Eye (tissue), 1 donor: ENCODE measurements at places on chromosomes 5 and 9.
A peak's percentile ranks its signal among the peaks of the same experiment; 100 is the strongest.

DNA sequence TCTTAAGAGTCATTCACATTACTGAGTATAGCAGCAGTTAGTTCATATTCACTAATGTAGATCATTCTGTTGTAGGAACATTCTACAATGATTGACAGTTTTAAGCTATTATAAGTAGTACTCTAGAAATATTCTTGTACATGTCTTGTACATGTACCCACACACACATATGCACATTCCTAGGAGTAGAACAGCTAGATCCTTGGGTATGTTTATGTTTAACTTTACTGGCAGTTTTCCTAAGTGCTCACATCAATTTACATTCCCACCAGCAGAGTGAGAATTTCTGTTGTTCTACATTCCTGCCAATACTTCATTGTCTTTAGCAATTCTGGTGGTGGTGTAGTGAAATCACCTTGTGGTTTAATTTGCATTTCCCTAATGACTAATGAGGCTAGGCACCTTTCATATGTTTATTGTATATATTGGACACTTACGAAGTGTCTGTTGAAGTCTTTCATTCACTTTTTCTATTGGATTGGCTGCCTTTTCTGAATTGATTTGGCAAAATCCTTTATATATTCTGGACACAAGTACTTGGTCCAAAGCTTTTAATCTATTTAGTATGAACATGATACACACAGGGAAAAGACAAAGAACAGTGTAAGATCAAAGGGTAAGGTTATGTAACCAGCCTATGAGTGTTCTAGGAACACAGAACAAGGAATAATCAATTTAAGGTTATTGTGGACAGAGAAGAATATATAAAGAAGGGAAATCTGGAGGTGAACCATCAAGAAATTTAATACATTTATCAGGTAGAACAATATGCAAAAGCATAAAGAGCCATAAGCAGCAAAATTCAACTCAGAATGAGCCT is 95.6 kb downstream of the MLLT3 start:
- no peak for DNase-seq

GRCh38 chr5:28305891-28306290 is 1267.5 kb upstream of the CDH9 start:
- no peak for DNase-seq

DNA sequence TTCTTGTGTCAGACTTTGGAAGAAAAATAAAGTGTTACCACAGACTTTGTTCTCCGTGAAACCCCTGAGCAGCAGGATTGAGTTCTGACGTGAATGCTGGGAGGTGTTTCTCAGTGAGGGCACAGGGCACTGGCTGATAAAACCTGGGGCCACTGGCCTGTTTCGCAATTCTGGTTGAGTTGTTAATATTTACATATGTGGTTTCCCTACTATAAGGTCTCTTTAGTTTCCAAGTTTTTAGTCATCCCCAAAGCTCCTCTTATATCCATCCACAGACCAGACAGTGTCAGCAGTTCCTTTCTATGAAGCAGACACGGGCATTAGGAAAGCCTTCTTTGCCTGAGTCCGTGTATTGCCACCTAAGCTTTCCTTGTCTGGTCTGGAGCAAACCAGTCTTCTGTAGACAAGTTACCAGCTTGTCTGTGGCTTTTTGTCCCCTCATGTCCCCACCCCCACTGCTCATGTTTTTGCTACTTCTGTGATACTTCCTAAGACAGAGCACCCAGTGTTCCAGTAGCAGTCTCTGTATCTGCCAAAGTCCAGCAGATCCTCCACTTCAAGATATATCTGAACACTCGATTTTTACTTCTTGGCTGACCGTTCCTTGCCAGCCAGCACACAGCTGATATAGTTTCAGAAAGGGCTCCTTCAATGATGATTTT is 42.0 kb downstream of the ACO1 start:
- DNase-seq: no peak

DNA sequence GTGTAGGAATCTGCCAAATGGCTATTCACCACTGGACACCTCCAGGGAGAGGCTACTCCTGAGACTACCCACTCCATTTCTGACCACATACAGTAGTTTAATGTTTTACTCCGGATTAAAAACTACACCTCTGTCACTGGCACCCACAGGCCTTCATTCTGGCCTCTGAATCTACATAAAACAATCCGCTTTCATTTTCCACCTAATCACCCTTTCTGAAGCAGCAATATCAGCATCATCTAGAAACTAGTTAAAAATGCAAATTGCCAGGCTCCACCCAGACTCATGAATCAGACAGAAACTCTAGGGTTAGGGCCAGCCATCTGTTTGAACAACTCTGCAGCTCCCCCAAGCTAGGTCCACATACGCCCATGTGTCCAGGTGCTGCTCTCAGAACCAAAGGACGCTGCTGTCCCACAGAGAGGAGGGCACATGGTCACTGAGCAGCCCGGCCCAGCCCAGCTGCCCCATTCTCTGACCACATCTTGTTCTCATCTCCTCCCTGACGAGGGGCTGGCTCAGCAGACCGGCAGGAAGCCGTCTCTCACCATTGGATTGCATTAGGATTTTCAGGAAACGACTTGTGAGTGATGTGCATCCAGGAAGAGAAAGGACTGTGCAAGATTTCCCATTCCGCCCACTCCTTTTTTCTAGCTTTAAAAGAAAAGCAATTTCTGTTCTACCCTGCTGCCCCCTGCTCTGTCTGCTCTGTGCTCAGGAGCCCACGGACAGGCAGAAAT is 34.7 kb downstream of the ADAM19 start:
- DNase-seq: peak; percentile 37

DNA sequence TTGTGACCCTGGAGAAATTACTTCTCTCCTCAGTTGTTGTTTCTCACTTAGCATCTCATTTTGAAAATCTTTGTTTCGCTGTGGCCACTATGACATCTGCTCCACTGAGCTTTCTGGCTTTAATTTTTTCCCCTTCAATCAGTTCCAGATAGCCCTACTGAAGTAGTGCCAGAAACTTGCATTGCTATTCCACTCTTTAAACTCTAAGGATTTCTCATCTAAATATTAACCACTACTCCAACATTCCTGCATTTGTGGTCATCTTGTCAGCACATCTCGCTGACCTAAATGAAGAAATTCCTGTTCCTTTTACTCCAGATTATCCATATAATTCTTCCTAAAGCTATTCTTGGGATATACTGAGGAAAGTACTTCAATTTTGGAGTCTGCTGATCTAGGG is 15.3 kb upstream of the NOL6 start:
- no peak for DNase-seq
